ENCODE measurements at places on chromosomes 7 and 10. TPM values are rescaled to one million over a fixed set of nuclear protein-coding genes. Genes with fewer than 3 reads are reported as not detected.

The SMKR1 gene
- 0.53 TPM for total RNA-seq

GRCh38 chr10:103535595-103535994, 42.1 kb downstream of the NEURL1 start:
- DNase-seq, result no peak
- no peak overlapping the region for H3K4me3 ChIP-seq
- H3K27ac ChIP-seq, result no peak overlapping the region
- H3K4me1 ChIP-seq, result no peaks in the 10 kb centered on the region

The PSMG3 gene
- 31.1 TPM for total RNA-seq

The IGF2BP3 gene
- 242 TPM for total RNA-seq

DNA sequence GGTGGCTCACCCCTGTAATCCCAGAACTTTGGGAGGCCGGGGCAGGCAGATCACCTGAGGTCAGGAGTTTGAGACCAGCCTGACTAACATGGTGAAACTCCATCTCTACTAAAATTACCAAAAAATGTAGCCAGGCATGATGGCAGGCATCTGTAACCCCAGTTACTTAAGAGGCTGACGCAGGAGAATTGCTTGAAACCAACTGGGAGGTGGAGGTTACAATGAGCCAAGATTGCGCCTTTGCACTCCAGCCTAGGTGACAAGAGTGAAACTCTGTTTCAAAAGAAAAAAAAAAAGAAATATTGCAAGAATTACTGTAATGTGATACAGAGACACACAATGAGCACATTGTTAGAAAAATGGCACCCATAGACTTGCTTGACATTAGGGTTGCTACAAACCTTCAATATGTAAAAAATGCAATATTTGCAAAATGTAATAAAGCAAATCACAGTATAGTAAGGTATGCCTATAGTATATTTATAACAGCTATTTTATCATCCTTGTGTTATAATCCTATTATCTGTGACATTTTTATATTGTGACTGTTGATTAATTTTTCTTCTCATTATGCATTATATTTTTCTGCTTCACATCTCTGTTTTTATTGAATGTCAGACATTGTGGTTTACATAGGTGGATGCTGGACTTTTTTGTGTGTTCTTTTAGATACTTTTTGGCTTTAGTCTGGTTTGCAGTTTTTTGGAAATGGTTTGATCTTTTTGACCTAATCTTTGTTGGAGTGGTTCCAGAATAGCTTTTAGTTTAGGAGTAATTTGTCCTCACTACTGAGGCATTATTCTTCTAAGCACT, 55.4 kb upstream of the HELLS start:
- no peaks in the 10 kb centered on the region for H3K4me1 ChIP-seq
- H3K27me3 ChIP-seq, result no peaks in the 10 kb centered on the region
- no peak overlapping the region for H3K4me3 ChIP-seq
- H3K36me3 ChIP-seq, result no peaks in the 10 kb centered on the region
- no peak for DNase-seq

GRCh38 chr7:119514326-119514725, 758.6 kb upstream of the KCND2 start:
- no peaks in the 10 kb centered on the region for H3K27me3 ChIP-seq
- H3K27ac ChIP-seq, result no peak overlapping the region
- H3K4me3 ChIP-seq, result no peak overlapping the region
- H3K4me1 ChIP-seq, result no peaks in the 10 kb centered on the region
- no peaks in the 10 kb centered on the region for H3K36me3 ChIP-seq

The GLI3 gene
- 33.0 TPM for total RNA-seq

The DRGX gene
- not detected for total RNA-seq

DNA sequence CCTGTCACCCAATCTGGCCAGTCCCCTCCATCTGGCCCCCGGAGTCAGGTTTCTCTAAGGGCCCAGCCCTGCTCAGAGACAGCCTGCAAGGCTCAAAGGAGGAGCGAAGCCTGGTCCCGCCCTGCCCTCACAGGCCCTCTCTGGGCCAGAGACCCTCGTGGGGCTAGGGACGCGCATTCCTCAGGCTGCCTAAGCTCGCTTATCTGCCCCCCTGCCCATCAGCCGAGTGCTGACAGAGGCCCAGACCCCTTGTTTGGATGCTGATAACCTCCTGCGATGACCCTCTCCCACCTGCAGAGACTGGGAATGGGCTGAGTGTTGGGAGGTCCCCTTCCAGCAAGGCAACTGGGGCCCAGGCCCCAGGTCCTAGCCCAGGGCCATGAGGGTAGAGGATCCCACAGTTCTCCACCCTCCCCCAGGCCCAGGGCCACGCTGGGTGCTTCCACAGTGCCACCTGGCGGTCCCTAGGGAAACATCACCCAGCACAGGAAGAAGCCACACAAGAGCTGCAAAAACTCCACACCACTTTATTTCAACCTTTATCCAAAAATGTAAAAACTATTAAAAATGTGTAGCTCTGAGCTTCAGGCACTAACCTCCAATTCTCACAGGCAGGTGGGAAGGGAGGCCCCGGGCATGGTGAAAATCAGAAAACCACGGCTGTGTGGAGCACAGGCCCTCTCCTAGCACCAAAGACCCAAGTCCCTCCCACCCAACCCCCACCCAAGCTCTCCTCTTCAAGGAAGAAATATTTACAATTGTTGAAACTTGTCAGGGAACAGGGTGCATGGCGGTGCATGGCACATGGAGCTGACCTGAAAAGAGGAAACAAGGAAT, 2.2 kb downstream of the NPM3 start:
- H3K27ac ChIP-seq, result no peak overlapping the region
- peak; percentile 86 for DNase-seq
- H3K36me3 ChIP-seq, result peaks cover 8% of the 10 kb centered on the region
- no peak overlapping the region for H3K4me3 ChIP-seq

The CCDC146 gene
- 6.1 TPM for total RNA-seq

The FZD8 gene
- 5.0 TPM for total RNA-seq

- no peak for DNase-seq
- H3K4me1 ChIP-seq, result no peaks in the 10 kb centered on the region
- H3K27me3 ChIP-seq, result no peaks in the 10 kb centered on the region
- no peak overlapping the region for H3K27ac ChIP-seq
- H3K36me3 ChIP-seq, result no peaks in the 10 kb centered on the region
These were observed 479.7 kb downstream of the KIF20B start for GRCh38 chr10:90180886-90181691.

DNA sequence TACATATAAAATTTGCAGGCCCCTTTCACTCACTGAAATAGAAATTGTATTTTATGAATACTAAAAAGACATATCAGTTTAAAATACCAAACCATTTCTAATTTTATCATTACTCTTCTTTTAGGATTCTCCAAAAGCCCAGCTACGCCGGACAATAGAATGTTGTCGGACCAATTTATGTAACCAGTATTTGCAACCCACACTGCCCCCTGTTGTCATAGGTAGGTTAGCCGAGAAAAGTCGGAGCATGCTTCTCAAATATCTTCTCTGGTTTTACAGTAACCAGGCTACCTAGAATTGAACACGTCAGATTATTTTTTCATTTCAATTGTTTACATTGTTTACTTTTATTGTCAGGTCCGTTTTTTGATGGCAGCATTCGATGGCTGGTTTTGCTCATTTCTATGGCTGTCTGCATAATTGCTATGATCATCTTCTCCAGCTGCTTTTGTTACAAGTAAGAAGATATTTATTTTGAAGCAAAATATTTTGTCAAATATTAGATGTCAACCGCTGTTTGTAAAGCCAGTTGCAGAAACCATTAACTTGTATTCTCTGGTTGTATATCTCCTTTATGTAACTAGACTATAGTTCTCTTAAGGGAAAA, 57.6 kb downstream of the MMRN2 start:
- peak; percentile 75 for DNase-seq
- H3K27me3 ChIP-seq, result no peaks in the 10 kb centered on the region
- H3K4me3 ChIP-seq, result no peak overlapping the region
- no peak overlapping the region for H3K27ac ChIP-seq

DNA sequence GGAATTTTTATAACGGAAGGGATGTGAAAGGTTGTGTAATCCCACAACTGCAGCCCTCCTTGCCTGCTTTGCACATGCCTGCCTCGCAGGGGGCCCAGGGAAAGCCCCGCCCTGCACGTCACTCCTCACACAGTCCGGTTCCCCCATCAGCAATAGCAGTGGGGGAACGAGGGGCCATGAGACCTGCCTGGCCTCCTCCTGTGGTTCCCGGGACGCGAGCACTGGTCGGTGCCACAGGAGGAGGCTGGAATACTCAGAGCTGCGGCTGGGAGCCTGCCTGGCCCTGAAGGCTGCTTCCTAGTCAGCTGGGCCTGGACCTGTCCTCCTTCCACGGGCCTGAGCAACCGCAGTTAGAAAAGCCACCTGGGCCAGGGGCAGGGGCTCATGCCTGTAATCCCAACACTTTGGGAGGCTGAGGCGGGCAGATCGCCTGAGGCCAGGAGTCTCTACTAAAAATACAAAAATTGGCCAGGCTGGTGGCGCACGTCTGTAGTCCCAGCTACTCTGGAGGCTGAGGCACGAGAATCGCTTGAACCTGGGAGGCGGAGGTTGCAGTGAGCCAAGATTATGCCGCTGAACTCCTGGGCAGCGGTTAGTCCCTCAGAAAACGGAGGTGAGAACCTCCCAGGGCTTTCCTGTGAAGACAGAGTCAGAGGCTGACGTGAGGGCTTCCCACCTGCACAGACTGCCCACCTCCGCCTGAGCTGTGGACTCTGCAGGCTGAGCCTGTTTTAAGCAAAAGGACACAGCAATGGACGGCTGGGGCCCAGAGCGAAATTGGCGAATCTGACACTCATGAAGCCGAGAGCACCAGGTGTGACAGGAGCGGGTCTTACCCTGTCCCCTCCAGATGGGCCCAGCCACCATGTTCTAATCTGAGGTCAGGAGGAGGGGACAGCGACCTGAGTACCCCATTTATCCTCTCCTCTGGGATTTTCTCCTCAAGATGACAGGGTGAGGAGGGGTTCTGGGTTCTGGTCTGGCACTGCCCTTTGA, 52.9 kb downstream of the VIPR2 start:
- no peak overlapping the region for H3K4me3 ChIP-seq
- DNase-seq, result no peak
- no peaks in the 10 kb centered on the region for H3K27me3 ChIP-seq
- no peaks in the 10 kb centered on the region for H3K4me1 ChIP-seq

DNA sequence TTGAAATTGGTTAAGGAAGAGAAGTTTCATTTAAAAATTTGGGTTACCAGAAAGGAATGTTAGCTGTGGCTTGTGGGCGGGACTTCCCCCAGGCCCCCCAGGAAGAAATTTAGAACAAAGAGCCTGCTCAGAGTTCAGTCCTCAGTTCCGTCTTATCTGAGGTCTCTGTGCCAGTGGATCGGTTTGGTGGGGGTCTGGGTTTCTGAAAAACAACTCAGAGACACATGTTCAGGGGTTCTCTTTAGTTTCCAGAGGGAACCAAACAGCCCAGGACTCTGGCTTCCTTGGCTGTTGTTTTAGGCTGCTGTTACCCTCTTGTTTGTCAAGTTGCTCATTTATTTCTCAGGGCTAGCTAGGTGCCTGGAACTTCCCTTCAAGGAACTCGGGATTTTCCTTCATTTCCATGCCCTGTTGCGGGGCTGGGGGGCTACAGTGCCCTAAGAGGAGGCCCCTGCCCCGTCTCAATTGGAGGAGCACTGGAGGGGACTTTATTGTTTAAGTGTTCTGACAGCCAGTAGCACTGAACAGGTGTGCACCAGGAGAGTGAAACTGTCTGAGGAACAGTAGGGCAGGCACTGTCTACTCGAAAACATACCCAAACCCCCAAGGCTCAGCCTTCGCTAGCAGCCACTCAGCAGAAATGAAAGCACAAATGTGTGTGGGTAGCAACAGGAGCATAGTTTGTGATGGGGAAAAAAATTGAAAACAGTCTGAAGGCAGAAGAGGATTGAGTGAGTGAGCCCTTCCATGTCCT, 59.9 kb downstream of the ALOX5 start:
- H3K4me1 ChIP-seq, result no peaks in the 10 kb centered on the region
- H3K27ac ChIP-seq, result no peak overlapping the region
- no peak for DNase-seq
- no peak overlapping the region for H3K4me3 ChIP-seq

DNA sequence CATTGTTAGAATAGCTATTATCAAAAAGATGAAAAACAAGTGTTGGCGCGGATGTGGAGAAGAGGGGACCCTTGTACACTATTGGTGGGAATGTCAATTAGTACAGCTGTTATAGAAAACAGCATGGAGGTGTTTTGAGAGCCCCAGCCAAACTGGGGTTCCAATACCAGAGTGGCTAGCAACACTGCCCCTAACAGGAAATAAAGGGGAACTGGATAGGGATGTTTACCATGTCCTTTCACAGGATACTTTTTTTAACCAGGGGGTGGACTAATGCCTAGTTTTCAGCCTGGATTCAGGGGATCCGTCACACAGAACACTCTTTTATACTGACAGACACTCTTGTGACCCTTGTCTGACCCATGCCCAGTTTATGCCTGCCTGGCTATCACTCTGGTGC, 6.9 kb upstream of the GSTK1 start:
- H3K36me3 ChIP-seq, result no peaks in the 10 kb centered on the region
- H3K4me1 ChIP-seq, result no peaks in the 10 kb centered on the region
- no peak overlapping the region for H3K27ac ChIP-seq
- DNase-seq, result peak; percentile 9

The MCM7 gene
- total RNA-seq, result 206 TPM

- H3K4me1 ChIP-seq, result peaks cover 6% of the 10 kb centered on the region
- H3K4me3 ChIP-seq, result no peak overlapping the region
- H3K36me3 ChIP-seq, result no peaks in the 10 kb centered on the region
These were observed 834.3 kb upstream of the C7orf33 start for GRCh38 chr7:147756300-147756699.

- H3K36me3 ChIP-seq, result no peaks in the 10 kb centered on the region
- peaks cover 82% of the 10 kb centered on the region for H3K27me3 ChIP-seq
- DNase-seq, result peak; percentile 66
- H3K4me3 ChIP-seq, result peak within 1 kb of the TSS; percentile 58
- H3K27ac ChIP-seq, result no peak within 1 kb of the TSS
These were observed at the start of gene CNNM1 for GRCh38 chr10:99329304-99329553. TSS of gene CNNM1 (plus strand) at chr10:99329356. CDS start at chr10:99329388, 32 bp downstream.

- no peaks in the 10 kb centered on the region for H3K27me3 ChIP-seq
- peak; percentile 79 for DNase-seq
- peaks cover 41% of the 10 kb centered on the region for H3K4me1 ChIP-seq
- H3K4me3 ChIP-seq, result peak overlapping the region; percentile 15
These were observed 150.3 kb upstream of the NRP1 start for GRCh38 chr10:33484787-33485186.

The NPFFR1 gene
- not detected for total RNA-seq

The DGKI gene
- total RNA-seq, result 3.4 TPM

DNA sequence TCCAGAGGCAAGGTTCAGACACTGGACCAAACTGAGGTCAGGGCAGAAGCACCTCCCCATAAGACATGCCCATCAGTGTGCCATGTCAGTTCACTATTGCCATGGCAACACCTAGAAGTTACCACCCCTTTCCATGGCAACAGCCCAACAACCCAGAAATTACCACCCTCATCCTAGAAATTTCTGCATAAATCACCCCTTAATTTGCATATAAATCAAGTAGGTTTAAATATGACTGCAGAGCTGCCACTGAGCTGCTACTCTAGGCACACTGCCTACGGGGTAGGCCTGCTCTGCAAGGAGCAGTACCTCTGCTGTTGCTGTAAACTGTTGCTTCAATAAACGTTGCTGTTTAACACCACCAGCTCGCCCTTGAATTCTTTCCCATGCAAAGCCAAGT, 12.7 kb downstream of the STEAP2 start:
- DNase-seq, result peak; percentile 16
- H3K27me3 ChIP-seq, result no peaks in the 10 kb centered on the region
- no peaks in the 10 kb centered on the region for H3K4me1 ChIP-seq
- no peak overlapping the region for H3K4me3 ChIP-seq
- no peak overlapping the region for H3K27ac ChIP-seq

- no peak overlapping the region for H3K27ac ChIP-seq
- H3K27me3 ChIP-seq, result no peaks in the 10 kb centered on the region
- H3K4me1 ChIP-seq, result no peaks in the 10 kb centered on the region
These were observed 824.5 kb downstream of the TYW1 start for GRCh38 chr7:67821116-67821515.

- no peaks in the 10 kb centered on the region for H3K4me1 ChIP-seq
- DNase-seq, result no peak
- H3K36me3 ChIP-seq, result no peaks in the 10 kb centered on the region
- no peak overlapping the region for H3K4me3 ChIP-seq
- H3K27ac ChIP-seq, result no peak overlapping the region
These were observed 68.6 kb downstream of the FRMPD2 start for GRCh38 chr10:48205918-48206317.
